HepG2 (cell line): ENCODE measurements at places on chromosomes 12 and 14. TPM values are rescaled to one million over a fixed set of nuclear protein-coding genes. Genes with fewer than 3 reads are reported as not detected.

OR6C74 gene
- not detected in 2 replicates for total RNA-seq

DNA sequence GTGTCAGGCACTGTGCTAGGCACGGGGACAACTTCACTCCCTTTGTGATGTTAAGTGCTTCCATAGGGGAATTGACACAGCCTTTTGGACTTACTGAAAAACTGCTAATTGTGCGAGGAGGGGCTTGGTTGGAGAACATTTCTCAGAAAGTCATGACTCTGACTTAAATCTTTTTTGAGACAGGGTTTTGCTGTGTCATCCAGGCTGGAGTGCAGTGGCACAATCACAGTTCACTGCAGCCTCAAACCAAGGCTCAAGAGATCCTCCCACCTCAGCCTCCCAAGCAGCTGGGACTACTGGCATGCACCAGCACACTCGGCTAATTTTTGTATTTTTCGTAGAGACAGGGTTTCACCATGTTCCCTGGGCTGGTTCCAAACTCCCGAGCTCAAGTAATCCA, 10.2 kb upstream of the LTBP2 start:
- H3K36me3 ChIP-seq, result no peaks in the 10 kb centered on the region
- H3K4me3 ChIP-seq, result no peak overlapping the region
- H3K27me3 ChIP-seq, result no peaks in the 10 kb centered on the region
- no peak for DNase-seq
- H3K27ac ChIP-seq, result no peak overlapping the region
- H3K4me1 ChIP-seq, result peaks cover 45% of the 10 kb centered on the region

SOS2 gene
- total RNA-seq, result 12.1 and 14.9 TPM in 2 replicates

DNA sequence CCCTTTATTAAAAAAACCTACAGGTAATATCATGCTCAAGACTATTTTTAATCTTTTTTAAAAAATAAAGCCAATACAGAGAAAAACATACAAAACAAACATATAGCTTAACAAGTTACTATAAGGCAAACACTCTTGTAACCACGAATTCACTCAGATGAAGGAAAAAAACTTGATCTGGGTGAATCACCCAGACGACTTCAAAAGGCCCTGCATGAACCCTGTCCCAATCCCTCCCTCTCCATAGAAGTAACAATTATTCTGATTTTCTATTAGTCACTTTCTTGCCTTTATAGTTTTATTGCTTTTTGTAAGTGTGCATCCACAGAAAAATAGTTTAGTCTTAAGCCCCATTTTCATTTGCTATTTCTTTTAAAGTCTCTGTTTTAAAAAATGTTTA, 72.6 kb downstream of the LRP6 start:
- peaks cover 3% of the 10 kb centered on the region for H3K36me3 ChIP-seq
- H3K4me1 ChIP-seq, result peaks cover 22% of the 10 kb centered on the region
- H3K4me3 ChIP-seq, result no peak overlapping the region
- no peaks in the 10 kb centered on the region for H3K27me3 ChIP-seq
- H3K27ac ChIP-seq, result no peak overlapping the region

NR4A1 gene
- 4.6 and 5.7 TPM in 2 replicates for total RNA-seq

DNA sequence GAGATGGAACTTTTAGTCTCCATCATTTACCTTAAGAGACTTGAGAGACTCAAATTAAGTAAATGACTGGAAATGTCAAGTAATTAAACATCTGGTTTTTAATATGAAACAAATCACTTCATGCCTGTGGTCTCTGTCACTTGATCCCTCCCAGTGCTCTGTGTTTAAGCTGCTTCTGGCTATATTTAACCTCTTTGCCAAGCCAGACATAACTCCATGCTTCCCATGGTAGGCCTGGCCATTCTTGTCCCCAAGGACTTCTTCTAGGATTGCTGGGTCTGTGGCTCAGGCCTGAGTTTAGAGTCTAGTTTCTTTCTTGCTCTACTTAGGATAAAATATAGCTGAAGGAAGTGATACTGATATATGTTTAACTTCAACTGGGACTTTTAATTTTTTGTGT, 1013.6 kb downstream of the FLRT2 start:
- no peaks in the 10 kb centered on the region for H3K27me3 ChIP-seq
- no peak for DNase-seq
- H3K4me3 ChIP-seq, result no peak overlapping the region
- H3K4me1 ChIP-seq, result no peaks in the 10 kb centered on the region
- no peaks in the 10 kb centered on the region for H3K36me3 ChIP-seq

GRCh38 chr14:100302616-100303015, 3.6 kb downstream of the SLC25A29 start:
- H3K4me3 ChIP-seq, result no peak overlapping the region
- H3K27ac ChIP-seq, result no peak overlapping the region
- no peaks in the 10 kb centered on the region for H3K27me3 ChIP-seq
- no peaks in the 10 kb centered on the region for H3K36me3 ChIP-seq
- DNase-seq, result no peak

- no peaks in the 10 kb centered on the region for H3K27me3 ChIP-seq
- peaks cover 10% of the 10 kb centered on the region; the same call in 1 of the 2 replicates for H3K4me1 ChIP-seq
- H3K27ac ChIP-seq, result no peak overlapping the region
- H3K4me3 ChIP-seq, result no peak overlapping the region
- no peak for DNase-seq
These were observed 52.2 kb downstream of the GOLGA5 start for GRCh38 chr14:92846162-92846897.

- H3K36me3 ChIP-seq, result peaks cover 8% of the 10 kb centered on the region; the same call in 2 of the 3 replicates
- H3K27me3 ChIP-seq, result no peaks in the 10 kb centered on the region
- H3K27ac ChIP-seq, result no peak overlapping the region
- DNase-seq, result no peak
- no peak overlapping the region for H3K4me3 ChIP-seq
- H3K4me1 ChIP-seq, result 0 out of 2 replicates have a peak, but pooled peaks cover 5% of the 10 kb centered on the region
These were observed 120.4 kb downstream of the ANO6 start for GRCh38 chr12:45336331-45336730.

OGFOD2 gene
- 10.6 and 14.6 TPM in 2 replicates for total RNA-seq

KCNC2 gene
- not detected in 2 replicates for total RNA-seq

DNA sequence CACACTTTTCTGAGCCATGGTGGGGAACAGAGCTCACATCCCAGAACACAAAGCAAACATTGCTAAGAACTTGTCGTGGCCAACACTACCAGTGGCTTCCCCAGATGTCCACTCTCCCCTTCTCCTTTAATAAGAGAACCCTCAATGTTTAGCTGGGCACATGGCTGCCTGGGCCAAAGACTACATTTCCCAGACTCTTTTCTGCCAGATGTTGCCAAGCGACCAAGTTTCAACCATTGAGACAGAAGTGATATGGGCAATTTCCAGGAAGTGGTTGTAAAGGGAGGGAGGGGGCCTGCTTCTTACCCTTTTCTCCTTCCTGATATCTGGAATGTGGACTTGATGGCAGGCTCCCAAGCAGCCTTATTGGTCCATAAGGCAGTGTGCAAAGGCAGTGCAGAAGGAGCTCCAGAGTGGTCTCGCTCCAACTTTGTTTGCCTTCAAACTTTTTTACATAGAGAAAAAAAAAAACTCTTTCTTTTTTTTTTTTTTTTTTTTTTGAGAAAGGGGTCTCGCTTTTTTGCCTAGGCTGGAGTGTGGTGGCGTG, 24.9 kb upstream of the JDP2 start:
- H3K27me3 ChIP-seq, result no peaks in the 10 kb centered on the region; the same call in none of the 2 replicates
- no peaks in the 10 kb centered on the region for H3K36me3 ChIP-seq

- no peak overlapping the region for H3K4me3 ChIP-seq
- peaks cover 54% of the 10 kb centered on the region for H3K27me3 ChIP-seq
- no peak for DNase-seq
These were observed 10.7 kb upstream of the GPR68 start for GRCh38 chr14:91255026-91255695.

LRRK2 gene
- not detected in 2 replicates for total RNA-seq

DNA sequence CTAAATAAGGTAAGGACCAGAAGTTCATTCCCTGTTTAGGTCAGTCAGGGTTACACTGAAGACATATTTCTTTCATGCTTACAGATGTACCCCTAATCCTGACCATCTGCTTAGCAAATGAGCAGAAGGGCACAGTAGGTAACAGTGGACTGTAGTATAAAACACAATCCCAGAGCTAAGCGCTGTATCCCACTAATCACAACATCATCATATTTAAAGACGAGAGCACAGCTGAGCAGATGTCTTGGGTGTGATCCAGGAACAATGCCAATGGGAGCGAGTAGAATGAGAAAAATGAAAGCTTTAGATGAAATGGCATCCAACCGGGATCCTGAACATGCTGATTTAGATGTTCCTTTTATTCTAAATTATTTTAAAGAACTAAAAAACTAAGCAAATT, 213.4 kb downstream of the CCER1 start:
- DNase-seq, result no peak
- no peaks in the 10 kb centered on the region for H3K27me3 ChIP-seq
- no peak overlapping the region for H3K27ac ChIP-seq
- H3K4me1 ChIP-seq, result no peaks in the 10 kb centered on the region
- no peaks in the 10 kb centered on the region for H3K36me3 ChIP-seq
- H3K4me3 ChIP-seq, result no peak overlapping the region

PPP2R5E gene
- 11.0 and 22.5 TPM in 2 replicates for total RNA-seq

DNA sequence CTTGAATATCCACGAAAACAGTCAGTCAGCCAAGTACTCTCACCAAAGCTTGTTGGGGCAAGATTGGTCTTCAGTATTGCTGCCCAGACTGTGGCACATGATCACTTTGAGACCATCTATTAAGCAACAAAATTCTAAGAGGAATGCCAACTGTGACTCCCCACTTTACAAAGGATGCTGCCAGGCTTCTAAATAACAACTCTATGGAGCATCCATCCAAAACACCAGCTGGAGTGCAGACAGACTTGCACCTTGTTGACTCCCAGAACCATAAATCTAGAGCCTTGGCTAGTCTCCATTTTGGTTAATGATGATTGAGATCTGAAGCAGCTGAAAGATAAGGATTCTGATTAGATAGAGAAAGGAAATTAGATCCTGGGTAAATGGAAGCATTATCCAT, 132.8 kb downstream of the DIO2 start:
- H3K27ac ChIP-seq, result no peak overlapping the region
- no peak overlapping the region for H3K4me3 ChIP-seq
- no peaks in the 10 kb centered on the region for H3K4me1 ChIP-seq

GRCh38 chr12:130240831-130241590, 78.7 kb downstream of the FZD10 start:
- H3K4me1 ChIP-seq, result no peaks in the 10 kb centered on the region
- DNase-seq, result no peak
- no peaks in the 10 kb centered on the region; the same call in 1 of the 2 replicates for H3K27me3 ChIP-seq

DNA sequence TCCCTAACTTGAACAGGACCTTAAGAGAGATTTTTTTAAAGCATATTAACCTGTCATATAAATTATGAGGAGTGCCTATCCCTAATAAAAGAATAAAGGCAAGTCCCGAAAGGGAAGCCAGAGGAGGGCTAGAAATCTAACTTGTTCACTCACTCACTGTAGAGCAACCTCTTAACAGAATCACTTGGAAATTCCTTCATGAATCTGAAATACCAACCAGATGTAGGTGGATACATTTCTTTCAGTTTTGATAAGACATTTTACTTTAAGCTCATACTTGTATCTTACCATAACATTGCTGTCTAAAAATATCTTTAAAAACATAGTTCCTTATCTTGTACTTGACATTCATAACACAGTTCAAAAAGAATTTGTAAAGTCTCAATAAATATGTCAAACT, 25.7 kb downstream of the NTN4 start:
- H3K36me3 ChIP-seq, result 0 out of 2 replicates have a peak, but pooled peaks cover 1% of the 10 kb centered on the region
- H3K4me3 ChIP-seq, result no peak overlapping the region
- DNase-seq, result no peak
- no peaks in the 10 kb centered on the region for H3K27me3 ChIP-seq
- no peak overlapping the region for H3K27ac ChIP-seq

- H3K36me3 ChIP-seq, result no peaks in the 10 kb centered on the region
- H3K27ac ChIP-seq, result no peak overlapping the region
- no peaks in the 10 kb centered on the region for H3K27me3 ChIP-seq
- H3K4me1 ChIP-seq, result peaks cover 40% of the 10 kb centered on the region
- H3K4me3 ChIP-seq, result no peak overlapping the region
- no peak for DNase-seq
These were observed 412.5 kb downstream of the ZFP36L1 start for GRCh38 chr14:68380329-68380741.

DNA sequence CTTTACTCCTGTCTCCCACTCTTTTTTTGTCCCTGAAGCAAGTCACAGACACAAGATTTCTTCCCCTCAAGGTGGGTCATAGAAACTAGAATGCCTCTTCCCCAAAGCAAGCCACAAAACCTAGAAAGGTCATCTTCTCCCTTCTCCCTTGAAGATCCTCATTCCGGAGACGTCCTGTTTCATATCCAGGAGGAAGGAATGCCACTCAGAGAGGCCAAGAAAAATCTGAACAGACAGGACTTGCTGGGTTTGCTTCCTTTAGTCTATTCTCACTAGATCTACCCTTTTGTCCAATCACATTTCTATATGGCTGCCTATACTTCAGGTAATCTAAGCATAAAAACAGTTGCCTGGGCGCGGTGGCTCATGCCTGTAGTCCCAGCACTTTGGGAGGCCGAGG, 23.7 kb downstream of the SLC6A15 start:
- H3K27me3 ChIP-seq, result no peaks in the 10 kb centered on the region
- H3K4me1 ChIP-seq, result no peaks in the 10 kb centered on the region
- DNase-seq, result no peak
- no peaks in the 10 kb centered on the region for H3K36me3 ChIP-seq

DNA sequence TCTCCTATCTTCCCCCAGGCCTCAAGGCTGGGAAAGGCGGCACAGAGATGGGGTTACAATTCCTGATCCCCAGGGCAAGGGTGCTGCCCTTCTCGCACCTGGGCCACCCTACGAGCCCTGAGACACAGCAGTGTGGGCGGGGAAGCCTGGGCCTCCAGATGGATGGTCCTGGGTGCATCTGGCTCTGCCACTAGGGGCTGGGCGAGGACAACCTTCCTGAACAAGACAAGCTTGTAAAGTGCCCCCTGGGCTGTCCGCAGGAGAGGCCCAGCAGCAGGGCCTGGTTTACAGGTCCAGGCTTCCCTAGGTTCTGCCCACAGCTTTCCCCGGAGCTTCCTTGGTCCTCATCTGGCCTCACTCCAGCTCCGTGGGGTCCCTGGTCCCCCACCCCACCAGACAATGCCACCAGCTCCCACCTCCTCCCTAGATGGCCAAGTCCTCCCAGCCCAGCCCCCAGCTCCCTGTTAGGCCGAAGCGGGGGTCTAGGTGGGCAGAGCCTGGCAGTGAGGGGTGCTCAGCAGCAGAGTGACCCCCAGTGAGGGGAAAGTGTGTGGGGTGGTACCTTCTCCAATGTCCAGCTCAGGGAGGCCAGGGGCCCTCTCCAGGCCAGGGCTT, 8.9 kb downstream of the ARL6IP4 start:
- H3K27me3 ChIP-seq, result no peaks in the 10 kb centered on the region
- no peak overlapping the region for H3K4me3 ChIP-seq
- no peak for DNase-seq
- no peak overlapping the region for H3K27ac ChIP-seq

SLC38A4 gene
- 2.8 and 3.5 TPM in 2 replicates for total RNA-seq

DNA sequence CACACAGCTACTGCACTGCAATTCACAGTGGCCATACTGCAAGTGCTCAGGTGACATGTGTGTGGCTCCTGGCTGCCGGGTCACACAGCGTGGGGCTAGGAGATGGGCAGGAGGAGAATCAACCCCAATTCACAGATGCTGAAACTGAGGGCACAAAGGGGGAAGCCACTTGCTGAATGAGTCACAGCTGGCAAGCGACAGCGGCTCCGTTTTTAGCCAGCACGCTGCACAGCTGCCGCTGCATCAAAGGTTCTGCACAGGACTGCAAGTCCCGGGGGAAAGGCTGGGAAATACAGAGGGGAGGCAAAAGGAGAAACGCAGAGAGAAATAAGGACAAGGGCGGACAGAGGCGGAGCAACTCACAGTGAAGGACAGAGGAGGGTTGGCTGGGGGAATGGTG, 57.9 kb downstream of the KDM2B start:
- peaks cover 6% of the 10 kb centered on the region; the same call in 1 of the 2 replicates for H3K36me3 ChIP-seq
- H3K4me1 ChIP-seq, result peaks cover 20% of the 10 kb centered on the region
- H3K27me3 ChIP-seq, result no peaks in the 10 kb centered on the region
- H3K4me3 ChIP-seq, result no peak overlapping the region
- H3K27ac ChIP-seq, result no peak overlapping the region

NEUROD4 gene
- total RNA-seq, result not detected in 2 replicates
